ENCODE measurements at places on chromosomes 7 and 10.

- DNase-seq, result no peak
Measured at GRCh38 chr7:95537468-95537867, 51.7 kb downstream of the ASB4 start.

- no peak for DNase-seq
Measured at GRCh38 chr7:140501966-140502365, 22.7 kb upstream of the MKRN1 start.

DNA sequence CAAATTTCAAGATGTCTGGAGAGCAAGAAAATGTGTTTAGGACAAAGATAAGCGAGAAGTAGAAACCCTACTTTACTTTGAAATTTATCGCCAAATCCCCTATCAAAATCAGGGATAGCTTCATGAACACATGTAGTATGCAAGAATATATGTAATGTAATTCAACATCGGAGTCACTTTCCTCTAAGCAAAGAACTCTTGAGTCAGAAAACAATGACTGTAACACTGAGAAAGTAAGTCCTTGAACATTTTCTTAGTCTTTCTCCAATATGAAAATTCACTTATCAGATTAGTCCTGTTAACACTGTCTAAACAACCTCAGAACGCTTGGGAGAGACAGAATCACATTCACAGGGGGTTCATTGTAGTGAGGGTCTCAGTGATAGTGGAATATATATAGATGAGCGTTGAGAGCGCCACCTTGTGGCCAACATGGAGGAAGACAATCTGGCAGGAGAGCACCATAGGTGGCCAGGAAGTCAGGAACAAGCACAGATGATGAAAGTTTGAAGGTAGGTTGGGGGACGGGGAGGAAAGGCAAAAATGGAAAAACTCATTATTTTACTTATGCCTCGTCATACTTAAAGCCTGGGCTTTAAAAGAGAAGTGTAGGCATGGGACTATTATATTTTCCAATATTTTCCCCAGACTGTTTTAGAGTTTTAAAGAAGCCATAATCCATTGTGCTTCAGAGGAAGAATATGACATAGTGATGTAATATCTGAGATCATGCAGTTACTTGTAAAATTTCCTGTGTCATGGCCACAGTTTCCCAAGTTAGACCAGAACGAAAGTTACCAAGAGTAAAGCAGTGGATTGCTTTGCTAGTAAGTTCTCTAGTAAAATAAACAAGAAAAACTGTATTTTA is 115.5 kb upstream of the GNAI1 start:
- DNase-seq, result peak; percentile 56

GRCh38 chr10:132634241-132634946 is 96.8 kb downstream of the INPP5A start:
- peak; percentile 9 for DNase-seq

DNA sequence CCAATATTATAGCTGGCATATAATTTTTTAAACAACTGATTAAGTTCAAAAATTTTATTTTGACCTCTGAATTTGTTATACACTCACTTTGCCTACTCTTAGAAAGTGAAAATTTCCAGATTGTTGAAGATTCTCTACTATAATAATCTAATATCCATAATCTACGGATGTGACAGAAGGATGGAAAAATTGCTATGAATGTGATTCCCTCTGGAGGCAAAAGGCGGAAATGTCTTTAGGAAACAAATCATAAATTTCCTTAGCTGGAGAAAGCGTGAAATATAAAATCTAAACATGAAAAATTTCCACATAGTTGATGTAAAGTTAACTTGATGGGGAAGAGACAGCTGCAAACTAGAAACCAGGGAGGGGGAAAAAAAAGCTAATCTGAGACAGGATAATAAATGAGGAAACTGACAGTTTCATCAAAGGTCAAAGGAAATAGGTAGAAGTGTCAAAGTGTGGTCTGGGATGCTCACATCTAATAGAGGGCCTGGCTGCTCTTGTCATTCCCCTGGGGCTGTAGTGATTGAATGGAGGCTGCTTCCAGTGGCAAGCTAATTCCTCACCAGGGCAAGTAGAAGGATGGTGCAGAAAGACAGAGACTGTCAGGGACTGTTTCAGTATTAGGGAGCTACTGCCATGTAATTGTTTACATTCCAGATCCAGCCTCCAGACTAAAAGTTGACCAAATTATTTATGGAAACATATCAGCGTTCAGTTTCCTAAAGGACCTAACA is 264.5 kb downstream of the SDHAF3 start:
- DNase-seq, result no peak

DNA sequence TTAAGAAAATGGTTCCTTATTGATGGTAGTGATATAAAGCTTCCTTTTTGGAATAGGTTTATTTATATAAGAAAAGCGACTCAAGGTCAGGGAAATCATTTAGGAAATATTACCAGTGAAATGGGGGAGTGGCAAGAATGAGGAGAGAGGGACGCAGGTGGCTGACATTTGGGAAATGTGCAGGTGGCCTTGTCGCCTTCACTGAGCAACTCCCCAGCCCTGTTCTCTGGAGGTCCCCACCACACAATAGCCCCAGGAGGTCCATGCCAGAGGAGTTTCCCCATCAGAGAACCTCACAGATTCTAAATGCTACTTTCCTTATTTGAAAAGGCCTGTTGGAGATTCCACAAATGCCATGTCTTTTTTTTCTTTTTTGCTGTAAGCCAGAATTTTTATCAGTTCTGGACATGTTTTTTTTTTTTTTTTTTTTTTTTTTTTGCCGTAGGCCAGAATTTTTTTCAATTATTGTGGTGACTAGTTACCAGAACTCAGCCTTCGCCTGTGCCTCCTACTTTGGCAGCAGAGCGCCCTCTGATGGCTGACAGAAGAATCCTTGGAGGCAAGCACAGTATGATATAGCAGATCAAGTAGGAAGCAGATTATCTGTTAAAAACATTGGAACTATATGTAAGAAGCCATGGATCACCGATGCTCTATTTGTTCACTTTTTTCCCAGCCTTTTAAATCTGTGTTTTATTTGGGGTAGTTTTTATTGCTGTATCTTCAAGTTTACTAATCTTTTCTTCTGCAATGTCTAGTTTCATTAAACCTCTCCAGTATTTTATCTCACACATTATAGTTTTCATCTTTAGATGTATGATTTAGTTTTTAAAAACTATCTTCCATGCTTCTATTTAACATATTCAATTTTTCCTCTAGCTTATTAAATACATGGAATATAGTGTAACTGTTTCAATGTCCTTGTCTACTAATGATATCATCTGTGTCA is 18.6 kb downstream of the OPALIN start:
- DNase-seq, result peak; percentile 54

GRCh38 chr7:17774248-17774647 is 166.0 kb downstream of the SNX13 start:
- DNase-seq, result no peak

- peak; percentile 44 for DNase-seq
Measured at GRCh38 chr7:139231513-139232376, 708 bp downstream of the UBN2 start.

DNA sequence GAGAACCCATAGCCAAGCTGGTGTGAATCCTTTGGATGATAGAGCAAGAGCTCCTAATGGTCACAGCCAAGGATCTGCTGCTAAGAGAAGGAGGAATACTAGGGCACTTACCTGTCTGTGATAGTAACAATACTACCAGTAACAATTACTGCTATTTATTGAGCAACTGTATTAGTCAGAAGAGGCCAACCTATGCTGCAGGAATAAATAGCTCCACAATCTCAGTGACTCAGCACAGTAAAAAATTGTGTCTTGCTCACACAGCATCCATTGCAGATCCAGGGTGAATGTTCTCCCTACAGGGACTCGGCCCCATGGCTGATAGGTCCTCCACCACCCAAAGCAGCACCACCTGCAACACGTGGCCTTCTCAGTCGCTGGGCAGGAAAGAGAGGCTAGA is 257.6 kb upstream of the ZMIZ1 start:
- no peak for DNase-seq

GRCh38 chr10:128850647-128851046 is 616.4 kb upstream of the MGMT start:
- DNase-seq, result no peak

DNA sequence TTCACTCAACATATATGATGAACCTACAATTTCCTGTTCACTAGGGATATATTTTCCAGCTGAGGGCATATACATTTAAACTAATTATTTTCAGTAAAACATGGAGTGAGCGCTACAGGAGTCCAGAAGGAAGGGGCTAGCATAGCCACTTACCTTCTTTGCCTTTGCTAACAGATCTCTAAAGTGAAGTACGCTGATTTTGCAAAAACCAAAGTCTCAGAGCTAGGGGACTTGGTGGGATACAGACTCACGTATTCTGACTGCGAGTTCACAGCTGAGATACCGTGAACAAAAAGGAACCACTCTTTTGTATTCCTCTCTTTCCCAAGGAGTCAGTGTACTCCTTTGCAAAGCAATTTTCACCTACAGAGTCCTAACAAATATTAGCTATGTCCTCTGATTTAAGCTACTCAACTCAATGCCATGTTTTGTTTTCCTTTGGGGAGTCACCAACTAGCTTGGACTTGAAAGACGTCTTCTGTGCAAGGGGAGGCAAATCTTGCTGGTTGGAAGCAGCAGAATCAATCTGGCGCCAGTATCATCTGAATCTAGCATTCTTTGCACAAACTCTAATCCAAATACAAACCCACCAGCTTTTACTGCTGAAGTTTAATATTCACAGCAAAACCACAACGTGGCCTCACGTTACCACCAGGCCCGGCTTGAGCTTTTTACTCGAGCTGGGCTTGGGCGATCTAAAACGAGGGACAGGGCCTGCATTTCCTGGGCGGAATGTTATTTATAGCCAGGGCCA is 657 bp downstream of the CDNF start:
- DNase-seq, result no peak

- peak; percentile 85 for DNase-seq
Measured at GRCh38 chr7:140541513-140542227, 62.4 kb upstream of the MKRN1 start.

DNA sequence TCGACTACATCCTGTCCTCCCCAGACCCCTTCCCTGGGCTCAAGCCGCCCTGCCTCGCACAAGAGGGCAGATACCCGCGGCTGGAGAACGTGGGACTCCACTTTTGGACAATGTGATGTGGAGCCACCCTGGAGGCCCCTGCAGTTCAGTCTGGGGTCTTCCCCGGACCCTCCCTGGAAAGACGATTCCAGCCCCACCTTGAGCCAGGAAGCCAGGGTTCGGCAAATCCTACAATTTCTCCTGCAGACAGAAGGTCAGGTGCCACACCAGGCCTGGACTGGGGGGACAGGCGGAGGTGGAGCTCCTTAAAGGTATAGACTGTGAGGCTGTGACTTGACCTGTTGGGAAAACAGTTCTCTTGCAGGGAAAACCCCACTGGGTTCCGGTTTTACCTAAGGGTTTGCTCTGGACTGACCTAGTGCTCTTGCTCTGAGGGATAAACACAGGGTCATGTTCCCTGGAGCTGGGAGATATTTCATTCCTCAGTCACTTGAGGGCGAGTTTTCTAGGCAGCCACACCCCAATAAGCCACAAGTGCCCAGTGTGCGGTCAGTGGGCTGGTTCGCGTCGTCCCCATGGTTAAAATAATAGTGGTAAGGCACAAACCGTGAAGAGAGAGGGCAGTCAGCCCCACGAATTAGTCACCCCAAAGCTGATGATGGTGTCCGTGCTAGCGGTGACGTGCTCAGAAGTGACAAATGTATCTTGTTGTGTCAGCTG is 1.6 kb downstream of the FOXL3 start:
- no peak for DNase-seq

GRCh38 chr10:29039677-29040189 is 249.1 kb upstream of the LYZL1 start:
- no peak for DNase-seq

DNA sequence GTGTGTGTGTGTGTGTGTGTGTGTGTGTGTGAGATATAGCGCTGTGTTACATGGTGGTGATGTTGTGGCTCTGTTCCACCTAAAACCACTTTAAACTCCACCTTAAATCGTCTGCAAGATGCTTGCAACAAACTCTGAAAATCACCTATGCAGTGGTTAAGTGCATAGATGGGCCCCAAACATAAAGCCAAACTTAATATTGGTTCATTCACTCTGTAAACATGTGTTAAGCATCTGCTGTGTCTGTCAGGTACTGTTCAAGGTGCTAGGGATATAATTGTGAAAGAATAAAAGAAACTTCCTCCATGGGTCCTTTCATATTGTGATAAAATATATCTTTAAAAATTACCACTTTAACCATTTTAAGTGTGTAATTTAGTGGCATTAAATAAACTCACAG is 645.4 kb upstream of the SORCS1 start:
- DNase-seq, result no peak

GRCh38 chr10:1420661-1421362 is 316.5 kb downstream of the ADARB2 start:
- DNase-seq, result peak; percentile 67

DNA sequence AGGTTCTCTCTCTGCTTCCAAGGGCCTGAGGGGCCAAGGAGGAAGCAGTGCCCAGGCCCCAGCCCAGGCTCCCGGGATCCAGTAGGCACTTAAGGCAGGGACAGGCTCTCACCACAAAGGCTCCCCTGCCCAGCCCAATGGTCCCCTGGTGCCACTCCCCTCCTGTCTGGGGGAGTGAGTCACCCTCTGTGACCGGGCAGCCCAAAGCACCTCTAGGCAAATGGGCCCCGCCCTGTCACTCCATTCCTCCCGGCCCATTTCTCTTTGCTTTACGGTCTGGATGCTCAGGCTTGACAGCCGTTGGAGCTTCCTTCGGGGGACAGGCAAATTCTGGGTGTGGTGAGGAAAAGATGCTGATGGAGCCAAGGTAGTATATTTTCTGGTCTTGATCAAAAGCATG is at the start of gene CALHM3:
Gene CALHM3 (minus strand): TSS at position 106 of the 400 bp plus-strand sequence. CDS start 208 bp downstream, outside the sequence.
- no peak for DNase-seq

- DNase-seq, result no peak
Measured at GRCh38 chr7:69177461-69177861, 420.8 kb upstream of the AUTS2 start.

DNA sequence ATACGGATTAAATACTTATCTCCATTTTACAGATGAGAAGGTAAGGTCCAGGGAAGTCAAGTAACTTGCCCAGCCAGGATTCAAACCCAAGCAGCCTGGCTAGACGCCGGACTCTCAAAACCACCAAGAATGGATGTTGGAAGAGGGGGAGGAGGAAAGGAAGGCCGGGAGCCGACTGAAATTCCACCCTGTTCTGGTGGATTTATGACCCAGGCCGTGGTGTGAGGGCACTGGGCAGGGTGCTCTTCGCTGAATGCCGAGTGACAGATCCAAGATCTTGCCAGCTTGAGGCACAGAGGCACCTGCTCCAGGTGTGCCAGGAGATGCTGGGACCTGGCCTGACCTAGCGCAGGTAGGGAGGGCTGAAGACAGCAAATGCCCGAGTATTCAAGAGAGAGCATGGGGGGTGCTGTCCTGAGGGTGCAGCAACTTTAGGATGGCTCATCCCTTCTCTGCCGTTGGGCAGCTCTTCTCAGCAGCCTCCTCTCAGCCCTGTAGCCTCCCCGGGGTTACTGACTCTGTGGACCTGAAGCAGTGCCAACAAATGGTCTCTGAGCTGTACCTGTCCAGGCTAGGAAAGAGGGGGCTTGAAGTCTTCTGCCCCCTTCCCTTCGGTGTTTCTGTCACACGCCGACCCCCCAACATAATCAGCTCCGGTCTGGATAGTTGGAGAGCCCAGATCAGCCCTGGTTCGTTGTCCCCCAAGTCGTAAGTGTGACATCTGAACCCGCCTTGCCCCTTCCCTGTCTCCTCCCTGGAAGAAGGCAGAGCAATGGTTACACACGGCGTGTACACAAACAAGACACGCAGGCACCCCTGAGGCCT is 713 bp downstream of the LOXL4 start:
- no peak for DNase-seq

GRCh38 chr10:102120991-102121738 is 997 bp upstream of the LDB1 start:
- DNase-seq, result peak; percentile 84

GRCh38 chr10:114261076-114261475 is 22.0 kb downstream of the VWA2 start:
- no peak for DNase-seq

All from right hindlimb (tissue), 1 donor.